ENCODE measurements at places on chromosomes 1 and 21.
A peak's percentile ranks its signal among the peaks of the same experiment; 100 is the strongest.

GRCh38 chr1:184507604-184508280 lies 120.9 kb downstream of the C1orf21 start:
- no peak for DNase-seq

DNA sequence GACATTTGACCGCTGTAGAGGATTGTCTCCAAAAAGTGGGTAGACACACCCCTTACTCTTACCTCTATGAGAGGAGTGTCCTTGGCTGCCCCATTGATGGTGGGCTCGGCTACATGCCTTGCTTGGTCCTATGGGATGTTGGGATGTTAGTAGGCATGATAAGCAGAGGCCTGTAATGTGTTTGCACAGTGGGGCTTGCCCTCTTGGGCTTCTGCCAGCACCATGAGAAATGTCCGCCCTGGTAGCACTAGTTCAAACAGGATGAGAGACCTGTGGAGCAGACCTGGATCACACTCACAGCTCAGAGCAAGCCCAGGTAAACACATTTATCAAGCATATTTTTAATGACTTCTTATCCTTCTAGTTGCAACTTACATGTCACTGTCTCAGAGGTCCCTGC lies 54.2 kb downstream of the SH3GLB1 start:
- DNase-seq: no peak

DNA sequence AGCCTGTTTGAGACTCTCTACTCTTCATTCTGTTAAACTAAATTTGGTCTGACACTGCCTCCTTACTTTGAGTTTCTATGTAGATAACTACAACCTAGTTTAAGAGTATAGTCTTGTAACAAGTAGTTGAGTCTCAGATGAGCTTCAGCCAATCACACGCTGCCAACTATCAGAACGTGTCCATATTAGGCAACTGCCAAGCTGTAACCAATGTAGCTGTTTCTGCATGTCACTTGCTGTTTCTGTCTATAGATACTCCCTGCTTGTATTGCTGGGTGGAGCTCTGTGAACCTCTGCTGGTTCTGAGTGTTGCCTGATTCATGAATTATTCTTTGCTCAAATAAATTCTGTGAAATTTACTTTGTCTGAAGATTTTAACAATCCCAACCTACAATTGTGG lies 452.6 kb upstream of the NR5A2 start:
- DNase-seq: no peak

- DNase-seq: no peak
Observed at GRCh38 chr1:66840929-66841328, 39.9 kb upstream of the INSL5 start.

DNA sequence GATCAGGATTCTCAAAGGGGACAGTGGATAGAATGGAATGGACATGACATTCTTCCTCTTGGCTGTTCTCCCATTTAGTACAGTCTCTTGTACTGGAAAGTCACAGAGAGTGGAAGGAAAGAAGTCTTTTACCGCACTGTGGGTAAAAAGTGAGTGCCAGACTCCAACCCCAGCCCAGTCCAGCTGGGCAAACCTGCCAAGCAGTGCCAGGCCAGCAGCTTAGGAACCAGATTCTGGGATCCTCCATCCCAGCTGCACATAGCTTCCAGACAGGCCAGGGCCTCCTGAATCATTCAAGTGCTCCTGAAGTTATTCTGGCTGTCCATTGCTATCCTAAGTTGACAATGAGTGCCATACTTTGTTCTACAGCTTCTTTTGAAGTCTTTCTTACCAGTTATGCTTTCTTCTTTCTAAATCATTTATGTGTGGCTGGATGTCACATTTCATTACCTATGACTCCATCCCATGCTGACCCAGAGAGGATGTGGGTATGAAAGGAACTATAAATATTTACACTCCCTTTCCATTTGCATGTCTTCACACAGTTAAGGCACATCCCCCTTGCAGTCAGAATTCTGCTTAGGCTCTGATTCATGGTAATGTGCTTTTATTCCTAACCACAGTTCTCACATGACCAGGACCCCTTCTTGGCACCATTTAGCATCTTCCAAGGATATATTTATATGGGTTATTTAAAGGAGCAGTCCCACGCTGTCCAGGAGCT lies 88.9 kb downstream of the AK5 start:
- DNase-seq: peak; percentile 88

- DNase-seq: no peak
Observed at GRCh38 chr1:28028873-28029654, 59.3 kb downstream of the EYA3 start.

DNA sequence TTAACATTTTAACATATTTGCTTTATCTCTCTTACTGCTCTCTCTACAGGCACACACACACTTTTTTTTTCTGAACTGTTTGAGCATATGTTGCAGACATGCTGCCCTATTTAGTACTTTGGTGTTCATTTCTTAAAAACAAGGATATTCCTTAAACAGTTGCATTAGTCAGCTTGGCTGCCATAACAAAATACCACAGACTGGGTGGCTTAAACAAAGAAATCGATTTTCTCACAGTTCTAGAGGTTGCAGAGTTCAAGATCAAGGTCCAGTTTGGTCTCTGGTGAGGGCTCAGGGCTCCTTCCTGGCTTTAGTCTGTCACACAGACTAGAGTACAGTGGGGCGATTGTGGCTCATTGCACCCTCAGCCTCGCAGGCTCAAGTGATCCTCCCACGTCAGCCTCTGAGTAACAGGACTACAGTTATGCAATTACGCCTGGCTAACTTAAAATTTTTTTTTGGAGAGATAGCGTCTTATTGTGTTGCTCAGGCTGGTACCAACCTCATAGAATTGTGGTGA lies 46.7 kb downstream of the RPRD2 start:
- no peak for DNase-seq

- DNase-seq: no peak
Observed at GRCh38 chr1:12409681-12410080, 179.9 kb downstream of the VPS13D start.

Data from AG09319 (cell line).